ENCODE measurements at places on chromosomes 2 and 18.
A peak's percentile ranks its signal among the peaks of the same experiment; 100 is the strongest.

DNA sequence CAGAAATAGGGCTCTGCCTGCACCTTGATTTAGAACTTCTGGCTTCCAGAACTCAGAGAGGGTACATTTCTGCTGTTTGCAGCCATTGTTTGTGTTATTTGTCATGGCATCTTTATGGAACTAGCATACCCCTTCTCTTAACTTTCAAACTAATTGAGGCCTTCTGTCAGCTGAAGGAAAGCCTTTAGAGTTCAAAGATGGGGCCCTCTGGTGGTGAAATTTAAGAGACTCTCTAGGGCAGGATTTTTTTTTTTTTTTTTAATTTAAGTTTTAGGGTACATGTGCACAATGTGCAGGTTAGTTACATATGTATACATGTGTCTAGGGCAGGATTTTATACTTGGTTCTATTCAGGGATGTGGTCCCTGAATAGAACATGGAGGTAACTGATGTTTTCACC is 260.6 kb upstream of the LINC00305 start:
- DNase-seq, result no peak
- H3K27ac ChIP-seq, result no peak overlapping the region
- no peaks in the 10 kb centered on the region for H3K4me1 ChIP-seq
- H3K27me3 ChIP-seq, result no peaks in the 10 kb centered on the region
- H3K4me3 ChIP-seq, result no peak overlapping the region

DNA sequence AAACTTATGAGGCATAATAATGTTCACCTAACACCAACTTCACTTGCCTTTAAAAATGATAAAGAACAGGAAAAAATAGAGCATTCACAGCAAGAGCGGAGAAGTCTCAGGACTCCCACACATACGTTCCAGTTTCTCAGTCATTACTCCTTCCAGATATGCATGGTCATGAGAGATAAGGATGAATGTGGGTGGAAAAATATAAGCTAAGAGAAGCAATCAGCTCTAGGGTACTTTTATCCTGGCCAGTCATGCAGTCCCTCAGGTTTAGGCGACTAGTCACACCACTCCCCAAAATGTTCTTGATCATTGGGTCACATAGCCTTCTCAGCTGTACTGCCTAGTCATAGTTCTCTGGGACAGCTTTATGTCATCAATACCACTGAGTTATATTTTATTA is 29.2 kb upstream of the CCDC178 start:
- no peaks in the 10 kb centered on the region for H3K36me3 ChIP-seq
- no peaks in the 10 kb centered on the region for H3K4me1 ChIP-seq
- no peak overlapping the region for H3K4me3 ChIP-seq
- H3K27me3 ChIP-seq, result no peaks in the 10 kb centered on the region
- no peak for DNase-seq

GRCh38 chr2:231627384-231628120 is 34.9 kb downstream of the TEX44 start:
- peak overlapping the region; percentile 66 for H3K27ac ChIP-seq
- no peak for DNase-seq
- H3K36me3 ChIP-seq, result no peaks in the 10 kb centered on the region
- H3K27me3 ChIP-seq, result no peaks in the 10 kb centered on the region
- H3K4me1 ChIP-seq, result peaks cover 26% of the 10 kb centered on the region
- H3K4me3 ChIP-seq, result no peak overlapping the region

DNA sequence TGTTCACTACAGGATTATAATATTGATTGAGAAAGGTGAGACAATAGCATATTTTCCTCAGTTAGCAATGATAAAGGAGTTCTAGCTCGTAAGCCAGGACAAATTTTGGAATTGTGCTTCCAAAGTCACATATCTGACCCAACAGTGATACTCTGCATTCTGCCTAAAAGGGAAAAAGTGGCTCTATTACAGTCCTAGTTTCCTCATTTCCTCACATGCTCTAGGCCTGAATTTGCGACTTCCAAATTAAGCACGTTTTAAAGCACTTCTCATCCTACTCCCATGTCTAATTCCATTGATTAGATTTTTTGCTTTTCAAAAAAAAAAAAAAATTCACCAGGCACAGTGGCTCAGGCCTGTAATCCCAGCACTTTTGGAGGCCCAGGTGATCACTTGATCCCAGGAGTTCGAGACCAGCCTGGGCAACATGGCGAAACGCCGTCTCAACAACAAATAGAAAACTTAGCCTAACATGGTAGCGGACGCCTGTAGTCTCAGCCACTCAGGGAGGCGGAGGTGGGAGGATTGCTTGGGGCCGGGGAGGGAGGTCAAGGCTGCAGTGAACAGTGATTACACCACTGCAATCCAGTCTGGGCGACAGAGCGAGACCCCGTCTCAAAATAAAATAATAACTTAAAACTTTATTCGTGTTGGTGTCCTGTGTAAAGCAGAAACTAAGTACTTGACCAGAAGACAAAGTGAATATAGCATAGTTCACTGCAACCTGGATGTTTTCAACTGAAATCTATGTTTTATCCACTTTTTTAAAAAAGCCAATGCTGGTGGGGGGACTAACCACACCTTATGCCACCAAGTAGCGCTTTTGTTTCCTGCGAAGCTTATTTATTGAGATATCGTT is 1.5 kb downstream of the ESCO1 start:
- H3K36me3 ChIP-seq, result peaks cover 6% of the 10 kb centered on the region
- H3K4me3 ChIP-seq, result peak overlapping the region; percentile 72
- H3K4me1 ChIP-seq, result peaks cover 10% of the 10 kb centered on the region
- H3K27me3 ChIP-seq, result no peaks in the 10 kb centered on the region
- DNase-seq, result no peak
- no peak overlapping the region for H3K27ac ChIP-seq

Measured in SJSA1 (cell line).